ENCODE measurements at places on chromosomes 13 and 19.

DNA sequence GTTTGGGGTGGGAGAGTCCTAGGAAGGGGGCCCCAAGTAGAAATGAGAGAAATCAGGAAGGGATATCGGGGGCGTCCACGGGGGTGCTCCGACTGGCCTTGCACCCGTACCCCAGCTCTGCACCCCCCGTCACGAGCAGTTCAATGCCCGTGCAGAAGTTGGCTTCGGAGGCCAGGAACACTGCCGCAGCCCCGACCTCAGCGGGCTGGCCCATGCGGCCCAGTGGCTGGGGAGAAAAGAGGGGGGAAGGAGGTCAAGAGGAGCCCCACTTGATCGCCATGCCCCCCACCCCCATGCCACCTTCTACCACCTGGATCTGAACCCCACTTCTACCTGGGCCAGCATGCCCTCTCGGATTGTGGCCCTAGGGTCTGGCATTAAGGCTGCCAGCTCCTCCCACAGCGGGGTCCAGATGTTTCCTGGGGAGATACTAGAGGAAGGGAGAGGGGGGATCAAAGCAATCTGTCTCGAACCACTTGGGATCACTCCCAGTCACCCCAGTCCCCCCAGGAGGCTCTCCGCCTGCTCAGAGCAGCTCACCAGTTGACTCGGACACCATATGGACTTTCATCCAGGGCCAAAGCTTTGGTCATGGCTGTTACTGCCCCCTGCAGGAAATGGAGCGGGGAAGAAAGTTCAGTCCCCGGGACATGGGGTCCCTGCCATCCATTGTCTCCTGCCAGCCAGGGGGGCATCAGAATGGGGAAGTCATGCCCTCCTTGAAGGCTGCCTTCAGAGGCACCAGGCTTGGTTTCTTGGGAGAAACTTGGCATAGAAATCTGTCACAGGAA is 2.5 kb upstream of the BCAT2 start:
- no peak for DNase-seq

- no peak for DNase-seq
These were observed 224.2 kb downstream of the FOXO1 start for GRCh38 chr13:40442231-40442630.

DNA sequence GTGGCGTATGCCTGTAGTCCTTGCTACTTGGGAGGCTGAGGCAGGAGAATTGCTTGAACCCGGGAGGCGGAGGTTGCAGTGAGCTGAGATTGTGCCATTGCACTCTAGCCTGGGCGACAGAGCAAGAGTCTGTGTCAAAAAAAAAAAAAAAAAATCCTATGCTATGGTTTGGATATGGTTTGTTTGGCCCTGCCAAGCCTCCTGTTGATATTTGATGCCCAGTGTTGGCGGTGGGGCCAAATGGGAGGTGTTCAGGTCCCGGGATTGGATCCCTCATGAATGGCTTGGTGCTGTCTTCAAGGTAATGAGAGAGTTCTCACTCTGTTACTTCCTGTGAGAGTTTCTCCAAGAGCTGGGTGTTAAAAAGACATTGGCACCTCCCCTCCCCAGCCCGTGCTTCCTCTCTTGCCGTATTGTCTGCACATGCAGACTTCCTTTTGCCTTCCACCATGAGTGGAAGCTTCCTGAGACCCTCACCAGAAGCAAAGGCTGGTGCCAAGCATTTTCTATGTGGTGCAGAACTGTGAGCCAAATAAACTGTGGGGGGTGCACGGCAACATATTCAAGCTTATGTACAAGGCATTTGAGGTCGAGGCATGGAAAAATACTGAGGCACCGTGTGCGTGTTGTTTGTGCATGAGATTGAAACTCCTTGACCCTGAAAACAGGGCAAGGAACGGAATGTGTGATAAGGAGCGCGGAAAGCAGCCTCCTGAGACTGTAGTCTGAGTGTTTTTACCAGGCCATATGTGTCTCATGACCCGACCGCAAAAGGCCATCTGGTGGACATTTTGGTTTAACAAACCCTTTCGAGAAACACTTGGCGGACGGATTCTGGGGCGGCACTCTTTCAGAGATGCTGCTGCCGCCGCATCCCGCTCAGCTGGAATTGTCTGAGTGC is 7.3 kb downstream of the SIGLEC9 start:
- no peak for DNase-seq

DNA sequence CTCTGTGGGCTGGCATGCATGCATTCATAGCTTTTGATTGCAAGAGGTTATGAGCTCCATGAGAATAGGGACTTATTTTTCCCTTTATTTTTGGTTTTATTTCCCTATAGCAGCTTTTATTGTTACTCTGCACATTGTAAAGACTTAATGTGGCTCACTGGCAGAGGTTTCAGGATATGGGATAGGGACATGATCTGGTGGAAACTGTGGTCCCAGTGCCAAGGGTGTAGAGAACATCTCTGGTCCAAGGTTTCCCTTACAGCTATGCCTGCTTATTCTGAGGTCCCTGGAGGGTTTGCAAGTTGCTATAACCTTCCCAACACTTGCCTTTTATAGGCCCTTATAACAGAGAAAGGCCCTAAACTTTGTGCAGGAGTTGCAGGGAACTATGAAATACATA is 33.6 kb downstream of the LMO7 start:
- no peak for DNase-seq

DNA sequence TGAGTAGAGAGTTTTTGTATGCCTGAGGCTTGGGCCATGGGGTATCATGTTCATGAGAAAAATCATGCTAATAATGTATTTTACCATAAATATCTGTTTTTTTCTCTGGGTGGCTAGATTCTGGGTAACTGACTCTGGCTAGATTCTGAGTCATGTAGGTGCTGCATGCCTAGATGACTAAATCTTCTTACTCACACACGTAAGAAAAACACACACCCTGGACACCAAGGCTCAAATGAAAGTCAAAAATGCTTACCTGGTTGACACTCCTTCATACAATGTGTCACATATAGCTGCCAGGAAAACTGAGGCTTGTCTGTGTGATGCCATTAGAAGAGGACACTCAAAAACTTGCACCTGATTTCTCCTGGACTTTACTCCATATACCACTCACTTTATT is 597.4 kb upstream of the SLITRK1 start:
- DNase-seq, result no peak

DNA sequence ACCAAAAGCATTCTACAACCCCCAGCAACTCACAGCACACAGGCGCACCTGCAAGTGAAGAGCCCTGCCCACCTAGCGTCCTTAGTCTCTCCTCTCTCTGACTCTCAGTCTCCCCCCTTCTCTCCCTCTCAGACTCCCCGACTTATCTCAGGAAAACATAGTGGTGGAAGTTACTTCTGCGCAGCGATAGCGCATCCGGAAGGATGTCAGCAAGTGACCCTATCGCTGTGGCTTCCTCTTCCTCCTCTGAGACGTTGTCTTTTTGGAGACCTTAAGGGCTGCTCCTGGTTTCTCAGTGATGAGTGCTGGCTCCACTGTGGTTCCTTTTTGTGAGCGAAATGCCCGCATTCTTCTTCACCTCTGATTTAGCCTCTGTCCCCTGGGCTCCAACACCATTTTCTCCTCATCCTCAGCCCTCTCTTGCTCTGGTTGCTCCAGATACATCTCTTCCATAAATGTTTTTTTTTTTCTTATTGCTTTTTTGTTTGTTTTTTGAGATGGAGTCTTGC is 1.4 kb upstream of the YIF1B start:
- DNase-seq, result no peak

DNA sequence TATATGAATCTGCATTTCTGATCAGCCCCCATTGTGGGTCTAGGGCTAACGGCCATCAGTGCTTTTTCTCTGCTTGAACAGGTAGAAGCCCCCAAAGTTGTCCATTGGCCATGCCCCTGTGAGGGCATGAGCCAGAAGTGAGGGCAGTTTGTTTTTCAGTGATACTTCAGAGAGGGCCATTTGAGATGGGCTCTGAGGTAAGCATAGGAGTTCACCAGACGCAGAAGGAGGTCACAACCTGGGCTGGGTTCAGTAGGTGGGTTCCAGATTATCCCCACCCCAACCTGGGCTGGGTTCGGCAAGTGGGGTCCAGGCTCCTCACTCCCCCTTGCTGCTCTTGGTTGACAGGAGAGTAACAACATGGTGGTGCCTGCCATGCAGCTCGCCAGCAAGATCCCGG is 33.4 kb downstream of the MAU2 start:
- no peak for DNase-seq

DNA sequence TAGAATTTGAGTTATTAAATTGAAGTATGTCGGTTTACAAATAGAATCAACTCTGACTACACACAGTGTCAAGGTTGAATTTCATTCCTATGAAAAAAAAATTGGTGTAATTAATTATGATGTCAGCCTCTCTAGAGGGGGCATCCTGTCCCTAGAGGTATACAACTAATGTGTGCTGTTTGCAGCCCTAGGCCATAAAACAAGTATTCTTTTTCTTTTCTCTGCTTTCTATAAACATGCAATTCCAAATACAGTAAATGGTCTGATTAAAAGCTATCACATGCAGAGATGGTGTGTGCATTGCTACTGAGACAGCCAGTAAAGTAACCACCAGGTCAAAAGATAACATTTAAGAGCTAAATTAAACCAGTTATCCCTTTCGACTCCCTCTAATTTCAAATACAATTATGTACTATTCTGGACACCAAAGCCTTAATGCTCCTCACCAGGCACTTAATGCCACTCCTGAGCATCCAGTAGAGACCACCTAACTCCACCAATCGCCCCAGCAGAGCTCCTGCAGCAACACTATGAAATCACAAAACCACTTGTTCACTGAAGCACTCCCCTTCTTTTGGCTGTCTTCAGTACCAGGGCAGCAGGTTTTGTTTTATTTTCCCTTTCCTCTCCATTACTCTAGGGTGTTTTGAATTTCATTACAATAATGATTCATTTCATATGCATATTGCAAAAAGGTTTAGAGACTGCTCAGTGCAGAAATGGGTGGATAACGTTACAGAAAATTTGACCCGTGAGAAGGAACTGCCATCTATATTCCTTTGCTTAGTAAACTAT is 426.9 kb downstream of the PCDH9 start:
- no peak for DNase-seq

DNA sequence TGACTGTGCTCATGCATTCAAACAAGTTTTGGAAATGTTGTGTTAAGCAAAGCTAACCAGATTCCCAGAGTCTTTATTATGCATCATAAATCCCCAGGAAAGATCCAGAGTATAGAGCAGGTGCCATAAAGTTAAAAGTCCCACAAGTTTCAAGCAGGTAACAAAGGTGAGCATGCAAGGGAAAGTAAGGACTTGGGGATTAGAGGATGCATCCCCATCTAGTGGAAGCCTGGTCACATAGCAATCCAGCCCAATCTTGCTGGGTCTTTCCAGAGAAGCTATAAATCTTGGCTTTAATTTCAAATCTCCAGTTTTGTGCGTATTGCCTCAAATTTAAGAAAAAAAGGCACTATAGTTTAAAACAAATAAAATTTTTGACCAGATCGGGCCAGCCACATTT is 72.7 kb downstream of the ZNF254 start:
- DNase-seq, result no peak

DNA sequence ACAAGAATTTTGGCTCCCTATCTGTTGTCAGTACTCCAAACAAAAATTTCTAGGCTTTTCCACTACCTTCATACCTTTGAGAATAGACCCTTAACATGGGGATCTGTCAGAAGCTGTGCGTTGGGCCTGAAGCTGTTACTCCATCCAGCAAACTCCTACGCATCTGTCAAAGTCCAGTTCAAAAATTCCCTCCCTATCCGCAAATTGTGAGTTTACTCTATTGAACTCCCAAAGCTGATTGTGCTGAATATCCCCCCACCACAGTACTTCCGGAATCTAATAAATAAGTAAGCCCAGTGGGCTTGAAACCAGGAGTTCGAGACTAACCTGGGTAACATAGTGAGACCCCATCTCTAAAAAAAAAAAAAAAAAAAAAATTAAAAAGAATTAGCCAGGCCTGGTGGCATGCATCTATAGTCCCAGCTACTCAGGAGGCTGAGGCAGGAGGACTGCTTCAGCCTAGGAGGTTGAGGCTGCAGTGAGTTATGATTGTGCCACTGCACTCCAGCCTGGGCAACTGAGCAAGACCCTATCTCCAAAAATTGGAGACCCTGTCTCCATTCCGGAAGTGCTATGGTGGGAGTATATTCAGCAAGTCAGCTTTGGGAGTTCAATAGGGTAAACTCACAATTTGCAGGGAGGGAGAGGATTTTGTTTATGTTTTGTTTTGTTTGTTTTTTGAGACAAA is 930 bp upstream of the FBN3 start:
- no peak for DNase-seq

DNA sequence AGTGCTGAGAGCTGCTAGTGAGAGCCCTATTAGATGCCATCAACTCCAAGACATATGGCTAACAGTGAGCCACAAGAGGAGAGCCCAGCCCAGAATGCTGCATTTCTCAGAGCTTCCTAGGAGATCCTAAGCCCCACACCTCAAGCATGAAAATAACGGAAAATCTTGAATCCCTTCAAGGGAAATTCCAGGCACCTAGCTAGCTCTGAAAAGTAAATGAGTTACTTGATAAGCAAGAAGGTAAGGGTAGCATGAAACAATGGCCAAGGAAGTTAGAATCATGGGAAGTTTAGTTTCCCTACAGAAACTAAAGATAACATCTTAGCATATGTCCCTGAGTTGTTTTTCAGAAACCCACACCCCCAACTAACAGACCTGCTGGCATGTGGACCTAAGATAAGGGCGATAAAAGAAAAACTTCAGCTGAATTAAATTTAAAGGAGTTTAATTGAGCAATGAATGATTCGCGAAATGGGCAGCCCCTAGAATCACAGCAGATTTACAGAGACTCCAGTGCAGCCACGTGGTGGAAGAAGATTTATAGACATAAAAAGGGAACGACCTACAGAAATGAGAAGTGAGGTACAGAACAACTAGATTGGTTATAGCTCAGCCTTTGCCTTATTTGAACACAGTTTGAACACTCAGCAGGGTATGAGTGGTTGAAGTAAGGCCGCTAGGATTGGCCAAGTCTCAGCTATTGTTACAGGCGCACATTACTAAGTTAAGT is 301.3 kb upstream of the DACH1 start:
- no peak for DNase-seq
